Naive thymus-derived CD8-positive, alpha-beta T cell (primary cell): ENCODE measurements at places on chromosomes 2 and 18. TPM values are rescaled to one million over a fixed set of nuclear protein-coding genes. Genes with fewer than 3 reads are reported as not detected.
A peak's percentile ranks its signal among the peaks of the same experiment; 100 is the strongest.

Gene RFTN2
- 0.22 TPM for total RNA-seq

DNA sequence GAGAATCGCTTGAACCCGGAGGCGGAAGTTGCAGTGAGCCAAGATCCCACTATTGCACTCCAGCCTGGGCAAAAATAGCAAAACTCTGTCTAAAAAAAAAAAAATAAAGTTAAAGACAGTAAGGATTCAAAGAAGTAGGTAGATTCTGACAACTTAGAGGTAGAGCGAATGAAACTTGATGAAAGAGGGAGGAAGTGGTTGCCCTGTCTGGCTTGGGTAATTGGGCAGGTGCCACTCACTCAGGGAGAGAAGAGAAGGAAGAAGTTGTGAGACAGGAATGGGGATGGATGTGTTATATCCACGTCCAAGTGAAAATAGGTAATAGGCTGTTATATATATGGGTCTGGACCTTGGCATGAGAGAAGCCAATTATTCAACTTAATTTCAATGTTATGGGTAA lies 26.3 kb downstream of the NDC80 start:
- no peak for DNase-seq

DNA sequence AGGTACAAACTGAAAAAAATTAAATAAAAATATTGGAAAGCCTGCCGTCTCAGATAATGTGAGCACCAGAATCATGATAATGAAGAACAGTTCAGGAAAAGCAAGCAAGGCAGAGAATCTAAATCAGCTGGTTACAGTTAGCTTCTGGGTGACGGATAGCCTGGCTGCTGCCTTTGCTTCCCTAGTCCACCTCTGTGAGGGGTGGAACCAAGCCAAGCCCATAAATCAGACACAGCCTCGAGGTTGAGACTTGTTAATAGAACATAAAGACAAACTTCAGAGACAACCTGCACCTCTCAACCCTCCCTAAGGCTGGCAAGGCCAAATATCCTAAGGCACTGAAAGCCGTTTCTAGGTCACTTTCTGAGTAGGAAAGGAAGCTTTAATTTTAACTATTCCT lies 334.7 kb upstream of the SLC39A10 start:
- no peak for DNase-seq

Gene CCDC68
- not detected for total RNA-seq

DNA sequence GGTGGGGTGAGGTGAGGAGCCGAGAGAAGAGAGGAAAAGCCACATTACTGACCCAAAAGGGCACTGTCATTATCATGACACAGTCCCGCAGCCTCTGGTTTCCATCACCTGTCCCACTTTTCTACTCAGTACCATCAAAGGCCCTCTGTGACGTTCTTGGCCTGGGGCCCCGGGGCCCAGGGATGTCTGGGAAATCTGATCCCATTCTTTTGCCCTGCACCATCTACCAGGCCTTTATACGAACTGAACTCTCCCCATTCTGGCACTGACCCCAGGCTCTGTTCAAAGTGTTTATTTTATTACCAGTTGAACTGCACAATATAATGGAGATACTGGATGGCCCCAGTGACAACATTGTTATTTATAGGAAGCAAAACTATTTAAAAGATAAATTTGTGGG lies 89.1 kb downstream of the COL6A3 start:
- no peak for DNase-seq

GRCh38 chr18:58109256-58109655 lies 65.2 kb downstream of the NEDD4L start:
- no peak for DNase-seq

Gene IL36A
- 2.1 TPM for total RNA-seq

DNA sequence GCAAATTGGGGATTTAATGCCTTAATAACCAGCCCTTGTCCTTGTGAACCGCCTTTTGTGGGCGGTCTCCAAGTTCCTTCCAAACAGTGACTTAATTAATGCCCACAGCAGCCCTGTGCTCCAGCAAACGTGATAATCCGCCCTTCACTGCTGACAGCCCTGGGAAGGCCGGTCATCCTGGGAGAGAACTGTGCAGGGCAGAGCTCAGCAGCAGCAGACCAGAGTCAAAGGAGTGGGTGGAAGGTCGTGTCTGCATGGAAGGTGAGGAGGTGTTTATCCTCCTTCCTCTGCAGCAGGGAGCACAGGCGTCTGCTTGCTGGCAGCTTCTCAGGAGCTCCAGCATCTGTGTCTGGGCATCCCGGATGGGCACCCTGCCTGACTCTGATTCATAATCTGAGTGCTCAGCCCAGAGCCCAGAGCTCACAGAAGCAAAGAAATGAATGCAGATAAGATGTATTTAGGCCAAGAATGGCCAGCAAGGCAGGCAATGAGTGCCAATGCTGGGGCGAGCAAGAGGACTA lies 270.0 kb upstream of the PXDN start:
- no peak for DNase-seq

DNA sequence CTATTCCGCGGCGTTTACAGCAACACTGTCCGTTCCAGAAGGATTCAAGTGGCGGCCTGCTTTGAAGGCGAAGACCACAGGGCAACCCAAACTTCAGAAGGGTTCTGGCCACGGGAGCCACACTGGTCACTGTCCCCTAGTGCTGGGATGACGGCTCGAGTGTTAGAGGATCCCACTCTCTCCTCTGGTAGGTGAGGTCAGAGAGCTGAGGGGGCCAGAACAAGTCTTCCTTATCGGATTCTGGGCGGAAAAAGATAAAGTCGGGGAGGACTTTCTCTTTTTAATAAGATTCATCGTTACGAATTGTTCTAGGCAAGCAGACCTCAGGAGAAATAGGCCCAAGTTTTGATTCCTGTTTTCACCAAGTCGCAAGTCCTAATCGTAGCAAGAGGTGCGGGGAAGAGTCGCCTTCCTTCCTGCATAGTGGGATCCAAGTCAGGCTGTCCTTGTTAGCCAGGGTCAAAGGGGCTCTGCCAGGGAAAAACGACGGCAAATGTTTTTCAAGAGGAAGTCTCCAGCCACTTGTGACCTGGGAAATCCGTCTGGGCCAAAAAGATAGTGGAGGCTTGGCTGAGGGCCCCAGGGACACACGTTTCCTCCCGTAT lies 864 bp upstream of the MYL12A start:
- no peak for DNase-seq

GRCh38 chr2:32379352-32379751 lies 22.5 kb downstream of the BIRC6 start:
- no peak for DNase-seq

GRCh38 chr2:76128622-76129021 lies 417.9 kb upstream of the GCFC2 start:
- DNase-seq = no peak

Gene CHAC2
- 2.3 TPM for total RNA-seq

GRCh38 chr2:142946941-142947340 lies 69.5 kb downstream of the KYNU start:
- DNase-seq = no peak

Gene ITGA4
- total RNA-seq = 210 TPM

- no peak for DNase-seq
These were observed 27.6 kb upstream of the ASPRV1 start for GRCh38 chr2:69989009-69989408.

Gene LHCGR
- total RNA-seq = not detected

DNA sequence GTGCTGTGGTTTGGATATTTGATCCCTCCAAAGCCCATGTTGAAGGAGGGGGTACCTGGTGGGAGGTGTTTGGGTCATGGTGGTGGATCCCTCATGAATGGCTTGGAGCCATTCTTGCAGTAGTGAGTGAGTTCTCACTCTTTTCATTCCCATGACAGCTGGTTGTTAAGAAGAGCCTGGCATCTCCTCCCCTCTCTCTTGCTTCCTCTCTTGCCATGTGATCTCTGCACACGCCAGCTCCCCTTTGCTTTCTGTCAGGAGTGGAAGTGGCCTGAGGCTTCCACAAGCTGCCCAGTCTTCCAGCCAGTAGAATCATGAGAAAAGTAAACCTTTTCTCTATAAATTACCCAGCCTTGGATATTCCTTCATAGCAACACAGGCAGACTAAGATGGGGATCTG lies 8.6 kb downstream of the ADD2 start:
- DNase-seq = no peak

GRCh38 chr2:223027442-223027841 lies 24.5 kb upstream of the KCNE4 start:
- DNase-seq = no peak

Gene SOWAHC
- not detected for total RNA-seq

GRCh38 chr2:197852108-197852507 lies 47.7 kb downstream of the PLCL1 start:
- DNase-seq = no peak

Gene SMYD5
- 56.3 TPM for total RNA-seq

Gene ST6GAL2
- total RNA-seq = not detected

Gene TEX44
- total RNA-seq = not detected

GRCh38 chr2:126894082-126894481 lies 4.6 kb upstream of the TEX51 start:
- no peak for DNase-seq

GRCh38 chr2:204643326-204643725 lies 98.1 kb downstream of the PARD3B start:
- no peak for DNase-seq

- no peak for DNase-seq
These were observed 16.1 kb downstream of the ADAM17 start for GRCh38 chr2:9539531-9539930.

Gene CABLES1
- 0.99 TPM for total RNA-seq

DNA sequence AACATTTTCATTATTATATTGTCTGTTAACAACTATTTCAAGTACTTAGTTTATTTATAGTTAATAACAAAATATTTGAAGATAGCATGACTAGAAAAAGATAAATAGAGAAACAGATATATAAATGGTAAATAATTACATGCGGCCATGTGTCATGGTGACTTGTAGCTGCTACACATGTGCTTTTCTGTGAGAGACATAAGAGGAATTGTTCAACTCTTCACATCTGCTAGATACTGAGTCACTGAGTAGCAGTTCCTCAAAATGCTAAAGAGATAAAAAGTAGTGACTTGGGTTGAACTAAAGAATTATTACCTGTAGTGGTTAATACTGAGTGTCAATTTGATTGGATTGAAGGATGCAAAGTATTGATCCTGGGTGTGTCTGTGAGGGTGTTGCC lies 37.5 kb upstream of the SCN9A start:
- no peak for DNase-seq

- DNase-seq = no peak
These were observed 87.9 kb upstream of the ATG16L1 start for GRCh38 chr2:233163486-233164103.

- DNase-seq = no peak
These were observed 71.4 kb upstream of the ZNF385B start for GRCh38 chr2:179932786-179933185.

- peak; percentile 42 for DNase-seq
These were observed 18.9 kb upstream of the WDR33 start for GRCh38 chr2:127829845-127830246.

DNA sequence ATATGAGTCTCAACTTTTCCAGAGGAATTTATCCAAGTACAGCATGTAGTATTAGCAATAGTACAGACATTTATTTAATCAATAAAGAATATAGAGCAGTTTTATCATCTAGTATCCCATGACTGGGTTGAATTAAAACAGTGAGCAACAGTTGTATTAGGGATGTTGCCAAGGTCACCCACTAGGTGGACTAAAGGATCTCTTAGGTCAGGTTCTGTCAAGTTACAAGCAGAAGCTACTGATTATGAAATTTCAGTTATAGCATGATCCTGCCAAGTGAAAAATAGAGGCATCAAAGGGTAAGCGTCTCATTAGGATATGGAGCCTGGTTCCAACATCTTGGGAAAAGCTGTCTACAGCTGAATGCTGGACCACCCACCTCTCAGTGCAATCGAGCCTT lies 52.1 kb upstream of the LAPTM4A start:
- no peak for DNase-seq

DNA sequence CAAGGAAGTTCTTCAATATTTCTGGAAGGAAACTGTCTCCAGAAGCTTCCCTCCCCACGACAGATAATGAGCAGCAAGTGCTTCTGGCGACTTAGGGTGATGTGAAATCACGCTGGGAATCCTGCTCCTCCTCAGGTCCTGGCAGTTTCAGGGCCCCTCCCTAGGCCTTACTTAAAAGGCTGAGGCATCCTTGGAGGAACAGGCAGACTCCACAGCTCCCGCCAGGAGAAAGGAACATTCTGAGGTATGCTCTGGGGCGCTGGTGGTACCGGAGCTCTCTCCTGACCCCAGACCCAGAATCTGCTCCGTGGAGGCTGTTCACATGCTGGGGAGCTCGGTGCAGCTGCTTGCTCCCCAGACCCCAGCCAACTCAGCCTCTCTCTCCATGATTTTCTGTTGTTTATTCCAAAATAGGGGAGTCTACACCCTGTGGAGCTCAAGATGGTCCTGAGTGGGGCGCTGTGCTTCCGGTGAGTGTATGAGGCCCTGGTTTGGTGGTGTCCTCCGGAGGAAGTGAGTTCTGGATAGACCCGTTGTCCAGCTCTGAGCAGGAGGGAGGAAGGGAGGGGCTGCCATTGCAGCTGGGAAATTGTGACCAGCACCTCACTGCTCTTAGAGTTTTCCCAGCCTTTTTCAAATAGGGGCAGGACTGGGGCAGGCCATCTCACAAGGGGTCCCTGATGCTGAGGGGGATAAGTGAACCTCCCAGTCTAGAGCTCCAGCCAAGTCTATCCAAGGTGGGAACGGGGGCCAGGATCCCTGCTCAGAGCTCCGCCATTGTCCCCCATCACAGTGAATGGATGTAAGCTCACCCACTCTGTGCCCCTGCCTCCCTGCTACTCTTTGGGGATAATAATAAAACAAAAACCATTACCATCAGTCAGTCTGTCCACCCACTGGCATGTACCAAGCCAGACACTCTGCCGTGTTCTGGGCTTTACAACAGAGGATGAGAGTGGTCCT lies at the start of gene IL36RN:
IL36RN (plus strand) TSS at position 201 of the 963 bp plus-strand sequence; CDS start at position 442, 241 bp downstream.
- DNase-seq = no peak

- DNase-seq = no peak
These were observed 714 bp downstream of the ASXL3 start for GRCh38 chr18:33578518-33579348.

Gene STK11IP
- 50.2 TPM for total RNA-seq

DNA sequence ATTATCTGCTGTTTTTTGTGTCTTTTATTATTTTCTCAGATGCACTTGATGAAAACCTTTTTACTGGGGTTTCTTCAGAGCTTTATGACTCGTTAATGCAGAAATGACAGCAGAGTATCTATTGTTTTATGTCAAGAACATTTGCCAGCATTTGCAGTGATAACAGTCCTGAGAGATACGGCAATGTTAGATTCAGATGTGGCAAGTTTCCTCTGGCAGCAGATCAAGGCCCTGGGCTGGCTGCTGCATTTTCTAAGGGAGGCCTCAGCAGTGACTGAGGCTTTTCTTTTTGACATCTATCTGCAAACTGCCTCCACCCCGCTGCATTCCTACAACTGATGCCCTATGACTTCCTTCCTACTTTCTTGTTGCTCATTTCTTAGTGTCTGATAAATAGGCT lies 40.2 kb downstream of the EFEMP1 start:
- no peak for DNase-seq

DNA sequence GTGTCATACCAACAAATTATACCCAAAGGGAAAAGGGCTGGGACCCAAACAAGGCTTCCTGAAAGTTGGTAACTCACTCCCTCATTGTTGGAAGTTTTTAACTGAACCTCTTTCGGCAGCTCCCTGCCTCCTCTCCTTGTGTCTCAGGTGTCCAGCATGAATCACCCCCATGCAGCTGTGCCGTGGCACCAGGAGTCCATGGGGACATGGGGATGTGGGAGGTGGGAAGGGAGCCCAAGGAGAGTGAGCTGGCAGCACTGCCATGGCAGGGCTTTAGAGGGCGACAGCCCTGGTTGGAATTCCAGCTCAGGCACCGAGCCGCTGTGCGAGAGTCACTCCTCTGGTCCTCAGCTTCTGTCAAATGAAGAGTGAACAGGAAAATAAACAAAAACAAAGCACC lies 12.5 kb upstream of the GYPC start:
- no peak for DNase-seq

GRCh38 chr18:48910972-48911545 lies 39.7 kb downstream of the SMAD7 start:
- no peak for DNase-seq
